Right lung (tissue), 10 donors: ENCODE measurements at places on chromosomes 1 and 21. TPM values are rescaled to one million over a fixed set of nuclear protein-coding genes. Genes with fewer than 3 reads are reported as not detected.

Gene SLC2A5
- 0.89 TPM for polyA plus RNA-seq

DNA sequence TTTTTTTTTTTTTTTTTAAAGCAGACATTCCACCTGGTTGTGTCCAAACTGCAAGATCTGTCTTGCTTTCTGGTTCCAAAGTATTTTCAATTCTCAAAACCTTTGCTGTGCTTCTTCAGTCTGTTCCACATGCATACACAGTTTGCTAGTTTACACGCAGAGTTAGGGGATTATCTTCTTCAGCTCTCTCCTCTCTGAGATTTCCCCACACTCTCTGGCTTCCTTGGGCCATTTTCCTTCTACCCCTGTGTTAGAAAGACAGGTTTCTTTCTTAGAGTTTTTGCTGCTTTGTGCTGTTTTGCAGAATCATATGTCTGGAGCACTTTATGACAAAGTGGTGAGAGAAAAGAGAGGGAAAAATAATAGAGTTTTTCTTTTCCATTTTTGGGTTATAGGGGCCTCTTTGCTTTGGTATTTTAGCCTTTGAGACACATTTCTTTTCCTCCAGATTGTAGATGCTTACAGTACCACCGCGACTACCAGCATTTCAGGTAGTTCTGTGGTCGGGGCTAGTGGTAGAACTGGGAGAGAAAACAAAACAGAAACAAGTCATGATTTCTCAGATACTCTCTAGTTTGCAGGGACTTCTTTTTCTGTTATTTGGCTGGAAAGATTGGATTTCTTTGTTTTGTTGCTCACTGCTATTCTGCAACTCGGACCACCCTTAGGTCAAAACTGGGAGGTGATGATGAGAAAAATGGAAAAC is 66.3 kb downstream of the RABGAP1L start:
- DNase-seq, result no peak

GRCh38 chr1:87805666-87806378 is 477.1 kb downstream of the LMO4 start:
- peak; percentile 54 for DNase-seq

GRCh38 chr1:11365744-11366387 is 92.9 kb downstream of the UBIAD1 start:
- no peak for DNase-seq

- DNase-seq, result no peak
Observed at GRCh38 chr1:248585266-248585665, 10.7 kb upstream of the OR2T34 start.

- DNase-seq, result no peak
Observed at GRCh38 chr1:160942926-160943325, 11.7 kb downstream of the ITLN2 start.

DNA sequence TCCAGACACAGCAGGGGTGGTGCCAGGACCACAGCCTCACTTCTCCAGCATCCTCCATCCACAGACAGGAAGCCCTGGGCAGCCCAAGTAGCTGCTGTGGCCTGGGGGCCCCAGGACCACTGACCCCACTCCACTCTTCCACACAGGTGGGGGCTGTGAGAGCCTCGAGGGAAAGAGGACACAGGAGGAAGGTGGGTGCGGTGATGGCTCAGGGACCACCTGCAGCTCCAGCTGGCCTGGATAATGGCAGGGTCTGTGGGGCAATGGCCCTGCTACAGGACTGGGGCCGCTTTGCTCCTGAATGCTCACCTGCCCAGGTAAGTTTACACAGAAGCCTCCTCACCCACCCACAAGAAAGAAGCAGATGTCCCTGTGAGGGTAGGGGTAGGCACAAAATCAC is 18.3 kb upstream of the PRSS38 start:
- no peak for DNase-seq
